Activated CD8-positive, alpha-beta memory T cell treated with anti-CD3 and anti-CD28 coated beads for 1 hour (primary cell): ENCODE measurements at places on chromosomes 2 and 18.
A peak's percentile ranks its signal among the peaks of the same experiment; 100 is the strongest.

- DNase-seq = no peak
Observed at GRCh38 chr2:186518945-186519344, 32.9 kb downstream of the ZC3H15 start.

DNA sequence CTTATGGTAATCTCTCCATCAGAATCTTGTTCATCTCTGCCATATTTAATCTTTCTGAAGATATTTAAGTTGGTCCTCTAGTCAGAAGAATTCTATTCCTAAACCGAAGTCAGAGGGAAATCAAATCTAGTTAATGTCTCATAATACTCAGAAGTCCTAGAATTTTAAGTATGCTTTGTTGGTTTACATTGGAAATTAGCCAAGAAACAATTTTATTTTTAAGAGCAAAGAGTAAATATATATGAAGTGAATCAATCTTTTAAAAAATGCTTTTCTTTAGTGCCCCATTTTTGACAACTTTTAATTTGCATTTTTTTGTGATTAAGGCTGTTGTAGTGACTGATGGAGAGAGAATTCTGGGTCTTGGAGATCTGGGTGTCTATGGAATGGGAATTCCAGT is 38.1 kb downstream of the ME2 start:
- DNase-seq = no peak

GRCh38 chr18:39403121-39403520 is 1837.5 kb upstream of the CELF4 start:
- no peak for DNase-seq

GRCh38 chr2:105330681-105331375 is 1.3 kb upstream of the TGFBRAP1 start:
- no peak for DNase-seq

DNA sequence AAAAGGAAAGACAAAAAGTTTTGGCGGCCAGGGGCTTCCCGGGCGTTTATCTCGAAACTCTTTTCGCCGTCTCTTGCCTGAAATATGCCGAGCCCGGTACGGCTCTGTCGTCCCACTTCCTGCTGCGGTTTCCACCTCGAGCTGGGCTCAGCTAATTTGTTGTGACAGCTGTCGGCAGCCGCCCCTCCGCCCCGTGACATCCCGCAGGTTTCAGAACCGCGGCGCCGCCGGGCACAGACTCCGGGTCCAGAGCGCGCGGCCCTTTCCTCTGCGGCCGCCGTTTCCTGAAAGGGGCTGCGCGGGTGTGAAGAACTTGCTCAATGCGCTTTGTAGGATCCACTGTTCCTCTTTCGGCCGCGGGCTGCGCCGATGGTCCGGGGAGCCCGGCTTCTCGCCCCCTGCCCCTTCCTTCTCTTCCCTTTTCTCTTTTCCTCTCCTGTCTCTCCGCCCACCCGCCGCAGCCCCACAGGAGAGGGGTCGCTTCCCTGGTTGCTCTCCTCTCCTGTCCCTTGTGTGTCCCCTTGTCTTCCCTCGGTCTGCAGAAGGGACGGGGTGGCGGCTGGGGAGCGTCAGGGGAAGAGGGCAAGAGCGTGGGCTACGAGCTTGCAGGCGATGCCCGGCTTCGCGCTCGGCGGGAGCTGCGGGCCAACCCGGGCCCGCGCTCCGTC is 648 bp downstream of the ARID5A start:
- peak; percentile 74 for DNase-seq

DNA sequence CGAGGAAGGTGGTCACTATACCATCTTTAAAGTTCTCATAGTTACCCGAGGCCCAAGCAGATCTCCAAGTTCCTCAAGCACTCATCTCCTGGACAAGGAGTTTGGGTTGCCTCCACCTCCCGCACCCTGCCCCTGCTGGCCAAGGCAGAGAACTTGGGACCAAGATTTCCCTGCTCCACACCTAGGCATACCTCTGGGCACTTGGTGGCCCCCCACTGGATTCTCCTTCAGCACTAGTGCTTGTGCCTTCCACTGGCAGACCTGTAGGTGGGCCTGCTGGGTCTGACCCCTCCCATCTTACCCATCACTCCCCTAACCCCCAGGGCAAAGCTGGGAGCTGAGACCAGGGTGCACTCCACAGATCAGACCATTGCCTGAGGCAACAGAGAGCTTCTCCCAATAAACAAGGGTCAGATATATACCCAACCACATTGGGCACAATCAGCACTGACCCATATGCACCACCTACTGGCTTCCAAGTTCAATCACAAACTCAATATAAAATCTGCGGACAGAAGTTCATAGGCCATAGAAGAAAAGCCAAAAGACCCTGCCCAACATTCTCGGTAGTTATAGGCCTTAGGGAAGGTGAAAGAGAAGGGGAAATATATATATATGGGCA is 244.2 kb downstream of the EXOC6B start:
- no peak for DNase-seq

- no peak for DNase-seq
Observed at GRCh38 chr2:9975328-9975727, 23.8 kb downstream of the GRHL1 start.

GRCh38 chr2:213149294-213149875 is 2.0 kb downstream of the IKZF2 start:
- DNase-seq = no peak

DNA sequence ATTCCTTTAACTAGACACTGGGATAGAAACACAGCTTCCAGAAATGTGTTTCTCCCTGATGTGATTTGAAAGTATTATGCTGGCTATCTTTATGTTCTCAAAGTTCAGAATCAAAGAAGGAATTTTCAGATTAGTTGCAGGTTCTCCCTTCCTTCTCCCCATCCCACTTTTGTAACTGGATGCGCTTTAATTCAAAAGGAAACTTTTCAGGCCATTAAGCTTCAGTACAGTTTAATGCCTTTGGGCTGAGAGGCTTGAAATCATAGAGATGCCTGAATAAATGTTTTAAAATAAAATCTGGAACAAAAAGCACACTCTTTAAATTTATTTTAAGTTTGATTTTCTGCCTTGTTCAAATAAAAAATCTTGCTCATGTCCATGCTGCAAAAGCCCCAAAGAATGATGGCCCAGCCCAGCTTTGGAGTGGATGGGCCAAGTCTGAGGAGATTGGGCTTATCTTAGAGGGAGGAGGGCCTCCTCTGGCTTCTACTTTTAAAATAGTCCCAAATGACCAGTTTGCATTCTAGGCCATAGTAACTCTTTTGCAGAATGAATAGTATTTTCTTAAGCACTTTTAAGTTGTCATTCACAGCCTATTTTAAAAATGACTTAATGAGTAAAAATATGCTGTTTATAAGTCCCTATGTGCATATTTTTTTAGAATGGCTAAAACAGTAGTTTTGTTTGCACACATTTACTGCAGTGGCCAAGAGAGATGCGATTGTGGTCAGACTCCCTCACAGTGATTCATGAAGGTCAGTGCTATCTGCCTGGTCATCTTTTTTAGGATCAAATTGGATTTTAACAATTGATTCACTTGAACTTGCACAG is 129.2 kb downstream of the MTX2 start:
- no peak for DNase-seq

DNA sequence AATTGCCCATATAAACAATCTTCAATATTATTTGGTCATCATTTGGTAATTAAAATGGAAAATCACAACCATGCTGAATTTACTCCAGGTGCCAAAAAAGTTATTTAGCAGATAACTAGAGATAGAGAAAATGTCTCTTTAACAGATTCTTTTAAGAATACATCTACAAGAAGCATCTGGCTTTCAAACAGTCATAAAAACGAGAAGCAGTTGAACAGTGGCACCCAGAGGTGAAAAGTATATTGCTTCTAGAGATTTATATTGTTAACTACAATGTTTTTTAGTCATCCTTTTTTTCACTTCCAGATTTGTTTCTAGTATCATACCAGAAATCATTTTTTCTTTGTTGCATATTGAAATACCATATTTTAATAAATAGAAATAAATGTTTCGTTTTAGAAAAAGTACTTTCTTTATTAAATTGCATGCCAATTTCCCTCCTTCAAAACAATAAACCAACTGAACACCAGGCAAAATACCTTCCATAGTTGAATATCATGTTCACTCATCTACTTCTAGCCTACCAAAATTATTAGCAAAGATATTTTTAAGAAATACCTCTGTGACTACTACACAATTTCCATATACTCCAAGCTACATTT is 65.4 kb upstream of the HNRNPA3 start:
- DNase-seq = no peak

DNA sequence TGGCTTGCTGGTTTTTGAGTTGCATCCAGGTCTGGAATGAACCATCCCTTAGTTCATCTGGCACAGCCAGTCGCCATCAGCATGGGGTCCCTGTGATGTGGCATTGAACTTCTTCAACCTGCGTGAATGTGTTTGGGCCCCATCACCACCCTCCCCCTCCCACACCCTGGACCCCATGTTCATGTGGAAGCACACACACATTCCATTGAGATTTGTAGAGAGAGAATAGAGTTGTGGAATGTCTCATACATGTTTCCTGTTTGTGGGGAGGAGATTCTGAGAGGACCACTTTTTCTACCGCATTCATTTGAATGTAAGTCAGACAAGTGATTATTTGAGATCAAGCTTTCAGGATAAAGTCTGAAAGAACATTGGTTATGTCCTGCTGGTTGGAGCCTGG is 117.6 kb upstream of the EML6 start:
- DNase-seq = no peak

GRCh38 chr18:75249672-75250470 is 39.3 kb downstream of the TSHZ1 start:
- no peak for DNase-seq

GRCh38 chr2:48508461-48509124 is 21.4 kb upstream of the STON1 start:
- no peak for DNase-seq

GRCh38 chr2:79796641-79797040 is 283.8 kb downstream of the CTNNA2 start:
- no peak for DNase-seq

DNA sequence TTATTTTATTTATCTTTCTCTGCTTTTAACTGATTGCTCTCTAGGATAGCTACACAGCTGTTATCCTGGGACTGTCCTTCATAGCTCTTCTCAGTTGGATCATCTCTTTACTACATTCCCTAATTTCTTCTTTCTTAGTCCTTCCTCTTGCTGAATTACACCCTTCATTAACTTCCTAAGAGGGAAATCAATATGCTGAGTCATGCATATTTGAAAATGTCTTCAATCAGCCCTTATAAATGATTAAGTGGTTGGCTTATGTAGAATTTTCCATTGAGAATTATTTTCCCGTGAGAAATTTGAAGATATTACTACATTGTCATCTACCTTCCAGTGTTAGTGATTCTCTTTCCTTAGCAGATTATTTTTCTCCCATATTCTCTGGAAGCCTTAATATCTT is 214.2 kb downstream of the SOCS6 start:
- no peak for DNase-seq

GRCh38 chr18:48735681-48736255 is 196.9 kb downstream of the CTIF start:
- DNase-seq = no peak

DNA sequence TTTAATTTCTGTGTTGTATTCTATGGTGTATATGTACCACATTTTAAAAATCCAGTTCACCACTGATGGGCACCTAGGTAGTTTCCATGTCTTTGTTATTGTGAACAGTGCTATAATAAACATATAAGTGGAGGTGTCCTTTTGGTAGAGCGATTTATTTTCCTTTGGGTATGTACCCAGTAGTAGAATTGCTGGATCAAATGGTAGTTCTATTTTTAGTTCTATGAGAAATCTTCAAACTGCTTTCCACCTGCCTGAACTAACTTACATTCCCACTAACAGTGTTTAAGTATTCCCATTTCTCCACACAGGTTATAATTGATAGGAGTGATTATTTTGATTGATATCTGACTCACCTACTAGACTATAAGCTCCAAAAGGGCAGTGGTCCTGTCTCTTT is 148.2 kb downstream of the BABAM2 start:
- DNase-seq = no peak

DNA sequence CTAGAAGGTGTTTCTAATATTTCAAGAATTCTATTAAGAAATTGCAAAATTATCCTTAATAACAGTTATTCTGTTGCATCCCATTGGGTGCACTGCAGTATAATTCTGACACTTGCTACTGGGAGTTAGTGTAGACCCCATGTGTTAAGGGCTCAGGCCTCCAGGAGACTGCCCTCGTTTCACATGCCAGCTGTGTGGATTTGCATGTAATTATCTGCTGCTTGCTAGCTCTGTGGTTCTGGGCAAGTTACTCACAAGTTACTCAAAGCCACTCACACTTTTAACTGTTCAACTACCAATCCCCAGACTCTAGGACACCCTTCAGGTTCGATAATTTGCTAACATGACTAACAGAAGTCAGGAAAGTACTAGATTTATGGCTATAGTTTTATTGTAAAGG is 38.6 kb downstream of the ST6GAL2 start:
- no peak for DNase-seq

GRCh38 chr2:30225131-30225762 is 6.1 kb upstream of the LBH start:
- DNase-seq = no peak

- no peak for DNase-seq
Observed at GRCh38 chr2:149093579-149093978, 55.1 kb downstream of the LYPD6B start.

DNA sequence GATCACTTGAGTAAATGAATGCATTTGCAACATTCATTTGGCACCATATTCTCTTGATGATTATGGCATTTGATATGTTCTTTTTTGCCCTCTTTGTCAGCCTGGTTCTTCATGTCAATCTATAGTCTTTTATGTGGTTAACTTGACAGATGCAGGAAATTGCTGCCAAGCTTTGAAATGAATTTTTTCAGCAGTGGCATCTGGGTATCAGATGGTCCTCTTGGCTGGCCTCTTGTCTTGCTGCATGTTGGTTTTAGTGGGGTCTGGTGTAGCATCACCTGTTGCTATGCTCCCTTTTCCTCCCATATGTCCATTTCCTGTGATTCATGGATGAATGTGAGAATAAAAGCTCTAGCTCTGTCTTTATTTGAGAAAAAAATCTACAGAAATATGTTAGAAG is 119.9 kb downstream of the DPP4 start:
- no peak for DNase-seq

GRCh38 chr2:151908204-151908882 is 80.1 kb upstream of the ARL5A start:
- DNase-seq = no peak

GRCh38 chr18:76544511-76545345 is 49.7 kb upstream of the ZNF516 start:
- no peak for DNase-seq

DNA sequence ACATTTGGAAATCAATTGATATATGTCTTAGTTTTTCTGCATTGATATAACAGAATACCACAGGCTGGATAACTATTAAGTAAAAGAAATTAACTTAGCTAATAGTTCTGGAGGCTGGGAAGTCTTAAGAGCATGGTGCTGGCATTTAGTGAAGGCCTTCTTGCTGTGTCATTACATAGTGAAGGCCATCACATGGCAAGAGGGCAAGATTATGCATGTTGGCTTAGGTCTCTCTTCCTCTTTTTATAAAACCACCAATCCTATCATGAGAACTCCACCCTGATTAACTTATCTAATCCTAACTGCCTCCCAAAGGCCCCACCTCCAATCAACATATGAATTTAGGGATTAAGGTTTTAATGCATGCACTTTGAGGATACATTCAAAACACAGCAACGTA is 225.5 kb upstream of the VRK2 start:
- no peak for DNase-seq

GRCh38 chr2:151789055-151789834 is 39.0 kb downstream of the ARL5A start:
- DNase-seq = no peak

- DNase-seq = no peak
Observed at GRCh38 chr2:164008752-164009151, 272.9 kb upstream of the FIGN start.
